Stimulated activated CD4-positive, alpha-beta T cell treated with anti-CD3 and anti-CD28 coated beads, Interleukin-15, amount 100 ng/mL, for 48 hours (primary cell): ENCODE measurements at places on chromosomes 2 and 18.

- no peak for DNase-seq
Observed at GRCh38 chr2:166031054-166031453, 77.5 kb upstream of the TTC21B start.

DNA sequence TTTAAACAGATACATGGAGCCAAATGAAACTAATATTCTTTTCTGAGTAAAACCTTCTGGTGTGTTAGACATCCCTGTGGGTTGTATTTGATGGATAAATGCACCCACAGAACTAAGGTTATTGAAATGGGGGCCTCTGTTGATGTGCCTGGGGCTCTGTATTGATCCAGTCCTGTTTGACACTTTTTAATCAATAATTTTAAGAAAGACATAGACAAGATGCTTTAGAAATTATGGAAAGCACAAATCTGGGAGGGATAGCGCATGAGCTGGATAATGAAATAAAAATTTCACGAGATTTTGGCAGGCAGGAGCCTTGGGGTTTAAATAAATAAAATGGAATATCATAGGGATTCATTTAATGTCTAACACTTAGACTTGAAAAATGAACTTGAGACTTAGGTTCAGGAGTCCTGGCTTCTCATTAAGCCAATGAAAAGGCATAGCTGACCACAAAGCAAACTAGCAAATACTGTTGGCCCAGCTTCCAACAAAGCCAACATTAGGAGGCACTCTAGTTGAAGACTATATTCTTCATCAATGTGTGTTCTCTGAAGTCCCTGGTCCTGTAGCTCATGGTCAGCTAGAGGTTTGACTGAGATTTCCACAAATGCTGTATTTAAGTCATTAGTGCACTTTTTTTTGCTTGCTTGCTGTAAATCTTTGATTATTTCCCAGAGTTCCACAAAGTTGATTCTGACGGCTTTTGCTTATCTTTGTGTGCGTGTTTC, 64.2 kb upstream of the SH3RF3 start:
- DNase-seq, result no peak

DNA sequence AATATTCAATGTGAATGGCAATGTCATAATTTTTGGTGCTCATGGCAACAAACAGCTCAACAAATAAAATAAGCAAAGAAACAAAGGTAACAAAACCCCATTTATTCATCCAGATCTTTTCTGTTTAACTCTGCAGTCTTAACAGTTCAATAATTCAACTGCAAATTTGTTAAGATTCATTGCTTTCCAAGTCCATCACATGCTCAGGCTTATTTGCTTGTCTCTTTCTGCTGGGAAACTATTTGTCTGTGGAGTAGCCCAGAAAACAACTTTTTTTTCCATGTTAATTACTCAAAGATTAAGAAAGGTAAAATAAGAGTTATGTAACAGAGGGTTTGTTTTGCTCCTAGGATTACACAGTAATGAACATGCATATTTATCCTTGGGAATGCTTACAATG, 92.6 kb upstream of the PNPT1 start:
- no peak for DNase-seq

DNA sequence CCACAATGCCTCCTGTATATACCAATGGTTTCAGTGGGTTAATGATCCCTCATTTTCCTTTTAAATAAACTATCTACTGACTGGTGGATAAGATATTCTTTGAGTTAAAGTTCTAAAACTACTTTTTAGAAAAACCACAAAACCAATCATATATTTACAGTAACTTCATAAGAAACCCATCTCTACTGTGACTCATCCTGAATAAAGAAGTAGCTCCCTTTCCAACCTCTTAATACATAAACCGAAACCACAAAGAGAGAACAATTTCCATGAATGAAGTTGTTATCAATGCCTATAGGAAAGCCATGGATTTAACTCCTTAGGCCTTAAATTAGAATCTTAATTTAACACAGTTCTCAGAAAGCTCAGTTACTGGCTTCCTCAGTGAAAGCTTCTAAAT, 227.0 kb upstream of the SMAD7 start:
- DNase-seq, result no peak
